Adrenal gland (tissue), 19 donors: ENCODE measurements at places on chromosomes 1 and 21. TPM values are rescaled to one million over a fixed set of nuclear protein-coding genes. Genes with fewer than 3 reads are reported as not detected.

- peaks cover 6% of the 10 kb centered on the region for H3K4me1 ChIP-seq
- no peak overlapping the region for H3K27ac ChIP-seq
- DNase-seq: no peak
- no peaks in the 10 kb centered on the region for H3K36me3 ChIP-seq
- no peak overlapping the region for H3K4me3 ChIP-seq
- no peaks in the 10 kb centered on the region for H3K27me3 ChIP-seq
Measured at GRCh38 chr1:178540646-178541045, 27.7 kb downstream of the TEX35 start.

DNA sequence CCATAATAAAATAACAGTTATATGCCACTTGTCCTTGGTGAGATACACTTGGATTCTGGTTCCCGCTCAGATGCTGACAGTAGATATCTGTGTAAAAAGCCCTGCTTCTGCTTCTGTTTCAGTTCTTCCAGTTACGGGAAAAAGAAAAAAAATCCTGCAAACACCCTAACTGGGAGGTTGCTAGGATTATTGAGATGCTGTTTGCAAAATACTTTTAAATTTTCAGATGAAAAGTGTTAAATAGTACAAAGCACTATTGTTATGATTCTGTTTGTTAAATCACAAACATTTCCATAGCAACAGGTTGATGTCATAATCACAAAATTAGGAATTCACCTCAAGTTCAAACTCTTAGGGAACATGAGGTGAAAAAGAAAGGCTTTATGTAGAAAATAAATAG lies 232.3 kb downstream of the HMCN1 start:
- H3K27me3 ChIP-seq: no peaks in the 10 kb centered on the region
- H3K4me1 ChIP-seq: no peaks in the 10 kb centered on the region
- no peak for DNase-seq
- H3K36me3 ChIP-seq: no peaks in the 10 kb centered on the region
- no peak overlapping the region for H3K27ac ChIP-seq

- H3K4me3 ChIP-seq: no peak overlapping the region
- no peaks in the 10 kb centered on the region for H3K36me3 ChIP-seq
- H3K27ac ChIP-seq: no peak overlapping the region
- H3K27me3 ChIP-seq: no peaks in the 10 kb centered on the region
- no peaks in the 10 kb centered on the region for H3K4me1 ChIP-seq
Measured at GRCh38 chr1:25140073-25140797, 92.1 kb downstream of the SYF2 start.

DNA sequence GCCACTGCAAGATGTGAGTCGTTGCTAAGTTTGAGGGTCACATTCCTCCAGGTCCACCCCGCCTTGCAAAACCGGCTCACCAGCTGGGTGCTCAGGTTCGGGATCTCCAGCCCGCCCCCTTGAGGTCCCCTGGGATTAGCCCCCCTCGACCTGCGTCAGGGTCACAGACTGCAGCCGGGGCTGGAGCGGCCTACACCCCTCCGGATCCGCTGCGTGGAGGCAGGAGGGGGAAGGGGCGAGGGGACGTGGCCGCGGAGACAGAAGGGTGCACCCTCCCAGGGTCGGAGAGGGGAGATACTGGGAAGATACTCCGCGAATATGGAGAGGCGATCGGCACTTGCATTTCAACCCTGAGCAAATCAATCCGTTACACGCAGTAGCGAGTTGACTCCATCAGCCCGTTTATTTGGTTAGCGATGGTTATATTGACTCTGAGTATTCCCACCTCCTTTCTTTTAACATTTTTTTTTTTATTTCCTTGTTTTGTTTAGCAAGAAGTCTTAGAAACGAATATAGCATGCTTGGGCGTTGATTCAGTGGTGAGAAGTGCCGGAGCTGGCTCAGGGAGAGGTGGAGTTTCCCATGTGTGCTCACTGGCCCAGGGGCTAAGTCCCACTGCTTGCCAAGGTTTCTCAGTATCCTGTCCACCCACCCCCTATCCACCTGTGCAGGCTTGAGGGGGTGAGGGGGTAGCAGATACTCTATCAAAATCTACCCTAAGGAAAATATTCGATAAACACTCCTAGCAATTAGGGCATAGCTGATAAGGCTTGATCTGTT lies 997 bp downstream of the IFNAR2 start:
- no peaks in the 10 kb centered on the region for H3K4me1 ChIP-seq
- peak; percentile 50 for DNase-seq
- no peaks in the 10 kb centered on the region for H3K27me3 ChIP-seq

DNA sequence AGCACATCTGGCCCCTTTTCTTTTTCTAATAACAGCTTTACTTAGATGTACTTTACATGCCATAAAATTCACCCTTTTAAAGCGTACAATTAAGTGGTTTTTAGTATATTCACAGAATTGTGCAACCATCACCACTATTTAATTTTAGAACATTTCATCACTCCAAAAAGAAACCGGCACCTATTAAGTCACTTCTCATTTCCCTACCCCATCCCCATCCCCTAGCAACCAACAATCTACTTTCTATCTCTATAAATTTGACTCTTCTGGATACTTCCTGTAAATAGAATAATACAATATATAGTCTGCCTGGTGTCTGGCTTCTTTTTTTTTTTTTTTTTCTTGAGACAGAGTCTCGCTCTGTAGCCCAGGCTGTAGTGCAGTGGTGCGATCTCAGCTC lies 59.5 kb upstream of the ENAH start:
- H3K27me3 ChIP-seq: no peaks in the 10 kb centered on the region
- no peak overlapping the region for H3K4me3 ChIP-seq

DNA sequence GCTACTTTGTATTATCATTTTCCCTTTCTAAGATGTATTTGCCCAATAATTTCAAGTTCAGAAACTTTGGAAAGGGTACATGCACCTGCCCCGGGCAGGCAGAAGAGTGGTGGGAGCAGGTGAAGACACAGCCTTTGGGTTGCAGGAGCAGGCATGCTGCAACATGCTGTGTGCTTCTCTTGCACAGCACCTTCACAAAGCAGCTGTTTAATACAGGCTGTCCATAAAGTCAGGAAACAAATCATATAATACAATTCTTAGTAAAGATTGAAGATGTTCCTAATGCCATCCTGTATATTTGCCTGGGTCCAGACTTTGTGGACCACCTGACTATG lies 182.9 kb downstream of the ZNF281 start:
- no peak overlapping the region for H3K27ac ChIP-seq
- H3K4me3 ChIP-seq: no peak overlapping the region
- H3K27me3 ChIP-seq: peaks cover 10% of the 10 kb centered on the region

GRCh38 chr1:94871031-94871430 lies 50.9 kb downstream of the SLC44A3 start:
- H3K4me1 ChIP-seq: peaks cover 25% of the 10 kb centered on the region
- H3K4me3 ChIP-seq: no peak overlapping the region
- no peak for DNase-seq
- H3K27me3 ChIP-seq: no peaks in the 10 kb centered on the region
- no peaks in the 10 kb centered on the region for H3K36me3 ChIP-seq

The AGBL4 gene
- 0.29 TPM for total RNA-seq
